Daoy (cell line): ENCODE measurements at places on chromosomes 6 and 20.

GRCh38 chr6:18742406-18742805, 355.3 kb downstream of the RNF144B start:
- DNase-seq, result peak; percentile 5

DNA sequence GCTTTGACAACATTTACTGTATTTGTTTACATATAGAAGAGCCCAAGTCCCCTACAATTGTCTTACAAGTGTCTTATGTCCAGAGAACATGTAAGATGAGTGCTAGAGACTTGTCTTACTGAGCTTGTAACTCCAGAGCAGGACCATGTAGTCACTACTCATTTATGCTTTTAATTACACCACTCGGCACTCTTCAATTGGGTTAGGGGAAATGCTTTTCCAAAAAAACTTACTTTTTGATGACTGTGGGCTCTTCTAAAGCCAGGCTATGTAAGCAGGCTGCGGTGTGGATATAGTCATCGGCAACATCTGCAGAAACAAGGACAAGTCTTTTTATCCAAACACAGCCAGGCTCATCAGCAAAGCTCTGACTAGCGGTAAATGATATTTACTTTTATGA, 18.7 kb downstream of the SNX5 start:
- no peak for DNase-seq

DNA sequence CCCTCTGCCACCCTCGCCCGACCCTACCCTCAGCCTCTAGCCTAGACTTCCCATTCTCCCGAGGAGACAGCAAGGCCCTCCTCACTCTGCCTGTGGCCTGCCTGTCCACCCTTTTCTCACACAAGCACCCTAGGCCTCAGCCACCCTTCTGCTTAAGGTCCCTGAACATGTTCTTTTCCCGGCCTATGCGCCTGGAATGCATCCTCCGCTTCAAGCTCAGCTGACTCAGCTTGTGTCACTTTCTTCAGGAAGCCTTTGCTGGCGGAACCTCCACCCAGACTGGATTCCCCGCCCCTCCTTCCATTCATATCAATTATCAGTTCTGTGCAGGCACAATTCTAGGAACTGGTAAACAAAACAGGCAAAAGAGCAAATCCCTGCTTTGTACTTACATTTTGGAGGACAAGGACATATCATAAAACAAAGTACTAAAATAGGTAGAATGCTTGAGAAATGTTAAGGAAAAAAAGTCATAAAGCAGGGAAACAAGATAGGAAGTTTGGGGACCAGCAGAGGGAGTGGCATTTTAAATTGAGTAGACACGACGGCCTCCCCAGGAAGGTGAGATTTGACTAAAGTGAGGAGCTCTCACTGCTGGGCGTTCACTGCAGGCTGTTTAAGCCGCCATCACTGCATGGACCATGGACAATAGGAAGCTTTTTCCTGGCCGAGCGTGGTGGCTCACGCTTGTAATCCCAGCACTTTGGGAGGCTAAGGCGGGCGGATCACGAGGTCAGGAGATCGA, 17.9 kb upstream of the SNHG17 start:
- peak; percentile 46 for DNase-seq

DNA sequence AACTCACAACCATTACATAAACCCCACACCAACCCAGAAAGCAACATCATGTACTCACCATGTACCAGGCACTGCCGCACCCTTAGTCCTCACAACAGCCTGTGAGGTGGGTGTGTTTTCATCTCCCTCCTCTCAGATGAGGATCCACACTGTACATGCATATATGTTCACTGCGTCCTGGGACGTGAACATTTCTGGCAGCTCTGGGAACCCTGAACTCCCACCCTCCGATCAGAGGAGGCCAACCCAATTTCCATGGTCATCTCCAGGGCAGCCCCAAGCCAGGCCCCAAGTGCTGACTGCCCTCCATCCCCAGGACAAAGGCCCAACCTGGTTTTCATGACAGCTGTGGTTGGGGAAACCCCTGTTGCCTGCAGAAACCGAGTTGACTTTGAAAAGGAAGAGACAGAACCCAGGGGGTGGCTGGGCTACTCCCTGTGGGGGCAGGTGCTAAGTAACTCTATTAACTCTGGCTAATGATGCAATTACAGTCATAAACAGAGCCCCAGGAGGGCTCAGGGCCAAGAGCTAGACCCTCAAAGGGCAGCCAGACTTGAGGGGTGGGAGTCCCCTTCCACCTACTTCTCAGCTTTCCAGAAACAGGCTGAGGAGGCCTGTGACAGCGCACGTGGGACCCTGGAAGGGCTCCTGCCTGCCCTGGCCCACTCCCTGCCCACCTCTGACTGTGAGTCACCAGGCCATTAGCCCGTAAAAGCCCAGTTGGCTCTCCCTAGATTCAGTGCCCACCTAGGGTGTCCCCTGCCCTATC, 2.6 kb downstream of the TFEB start:
- DNase-seq, result peak; percentile 59

- DNase-seq, result no peak
These were observed 7.2 kb downstream of the FAM120B start for GRCh38 chr6:170313716-170314295.

DNA sequence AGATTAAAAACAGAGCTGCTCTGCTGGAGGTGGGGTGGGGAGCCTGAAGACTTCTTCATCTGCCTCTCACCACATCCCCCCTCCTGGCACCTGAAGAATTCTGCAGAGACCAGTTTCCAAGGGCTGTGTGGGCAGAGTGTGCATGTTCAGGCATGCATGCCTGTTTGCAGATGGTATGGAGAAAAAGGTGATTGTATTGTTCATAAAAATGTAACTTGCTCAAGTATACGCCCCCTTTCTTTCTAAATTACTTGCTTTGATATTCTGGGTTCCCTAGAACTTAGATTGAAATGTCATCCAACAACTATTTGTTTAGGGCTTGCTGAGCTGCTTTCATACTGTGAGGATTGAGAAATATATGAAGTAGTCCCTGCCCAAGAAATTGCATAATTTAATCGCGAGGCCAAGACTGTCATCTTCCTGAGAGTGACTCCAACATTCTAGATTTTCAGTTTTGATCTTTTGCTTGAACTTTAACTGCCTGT, 83.6 kb downstream of the LCA5 start:
- no peak for DNase-seq

- no peak for DNase-seq
These were observed 8.1 kb downstream of the TREML4 start for GRCh38 chr6:41236276-41236675.

- DNase-seq, result no peak
These were observed 8.0 kb upstream of the SIRPD start for GRCh38 chr20:1565461-1565860.

DNA sequence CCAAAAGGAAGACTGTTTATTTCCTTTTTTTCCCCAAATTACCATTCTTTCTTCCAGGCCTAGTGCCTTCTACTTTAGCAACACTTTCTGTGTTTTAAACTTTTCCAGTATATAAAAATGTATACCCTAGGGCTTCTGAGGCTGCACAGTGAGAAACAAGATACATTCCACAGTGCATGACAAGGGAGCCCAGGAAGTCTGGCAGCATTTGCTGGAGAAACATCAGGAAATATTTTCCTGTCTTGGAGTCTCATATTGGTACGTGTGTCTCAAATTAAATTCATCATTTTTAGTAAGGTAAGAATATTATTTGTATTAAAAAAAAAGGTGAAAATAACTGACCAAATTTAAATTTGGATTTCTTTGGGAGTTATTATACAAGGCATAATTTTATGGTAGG, 662.6 kb downstream of the RFPL4B start:
- no peak for DNase-seq

- no peak for DNase-seq
These were observed 93.7 kb downstream of the MAP3K4 start for GRCh38 chr6:161085246-161085645.

- DNase-seq, result no peak
These were observed 597.4 kb upstream of the HS3ST5 start for GRCh38 chr6:114940181-114940580.

DNA sequence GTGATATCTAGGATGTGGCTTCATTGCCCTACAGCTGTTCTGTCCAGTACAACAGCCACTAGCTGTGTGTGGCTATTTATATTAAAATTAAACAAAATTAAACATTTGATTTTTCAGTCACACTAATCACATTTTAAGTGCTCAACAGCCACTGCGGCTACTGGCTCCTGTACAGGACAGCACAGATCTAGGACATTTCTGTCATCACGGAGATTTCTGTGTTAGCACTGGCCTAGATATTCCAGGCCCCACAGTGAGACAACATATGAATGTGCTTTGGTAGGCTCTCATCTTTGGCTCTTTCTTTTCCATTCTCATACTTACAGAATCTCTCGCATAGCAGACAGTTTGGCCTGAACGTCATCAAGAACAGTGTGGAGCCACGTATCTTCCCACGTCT, 48.4 kb upstream of the ZBTB24 start:
- no peak for DNase-seq

- DNase-seq, result peak; percentile 80
These were observed 118.3 kb upstream of the ECI2 start for GRCh38 chr6:4253604-4254231.

- DNase-seq, result peak; percentile 80
These were observed 113.9 kb upstream of the PRSS16 start for GRCh38 chr6:27133281-27134227.

GRCh38 chr6:52491203-52492069, 71.3 kb downstream of the EFHC1 start:
- DNase-seq, result no peak

DNA sequence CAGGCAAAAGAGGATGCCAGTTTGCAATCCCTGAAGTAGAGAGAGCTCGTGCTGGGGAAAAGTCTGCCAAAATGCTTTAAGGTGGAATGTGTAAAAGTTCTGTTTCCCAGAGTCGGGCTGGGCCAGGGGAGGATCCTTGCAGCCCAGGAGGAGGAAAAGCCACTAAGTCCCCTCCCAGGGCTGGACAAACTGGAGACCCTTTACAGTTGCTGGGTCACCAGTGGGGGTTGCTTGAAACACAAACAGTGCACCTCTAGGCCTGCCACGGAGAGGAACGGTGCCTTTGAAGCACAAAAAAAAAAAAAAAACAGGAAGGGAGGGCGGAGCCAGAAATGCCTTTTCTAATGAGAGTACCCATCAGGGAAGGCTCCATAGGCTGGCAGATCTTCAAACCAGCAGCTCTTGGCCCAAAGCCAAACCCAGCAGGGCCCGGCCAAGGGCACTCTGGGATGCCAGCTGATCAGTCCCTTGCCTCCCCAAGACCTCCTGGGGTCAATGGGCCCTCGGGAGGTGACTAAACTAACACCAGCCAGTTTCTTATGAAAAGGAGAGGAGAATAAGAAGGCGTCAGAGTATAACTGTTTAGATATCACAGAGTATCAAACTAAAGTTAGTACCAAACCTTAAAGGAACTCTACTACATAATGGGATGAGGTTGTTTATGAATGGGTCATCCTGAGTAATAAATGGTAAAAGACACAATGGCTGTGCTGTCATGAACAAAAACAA, 23.7 kb downstream of the HLA-A start:
- peak; percentile 91 for DNase-seq

DNA sequence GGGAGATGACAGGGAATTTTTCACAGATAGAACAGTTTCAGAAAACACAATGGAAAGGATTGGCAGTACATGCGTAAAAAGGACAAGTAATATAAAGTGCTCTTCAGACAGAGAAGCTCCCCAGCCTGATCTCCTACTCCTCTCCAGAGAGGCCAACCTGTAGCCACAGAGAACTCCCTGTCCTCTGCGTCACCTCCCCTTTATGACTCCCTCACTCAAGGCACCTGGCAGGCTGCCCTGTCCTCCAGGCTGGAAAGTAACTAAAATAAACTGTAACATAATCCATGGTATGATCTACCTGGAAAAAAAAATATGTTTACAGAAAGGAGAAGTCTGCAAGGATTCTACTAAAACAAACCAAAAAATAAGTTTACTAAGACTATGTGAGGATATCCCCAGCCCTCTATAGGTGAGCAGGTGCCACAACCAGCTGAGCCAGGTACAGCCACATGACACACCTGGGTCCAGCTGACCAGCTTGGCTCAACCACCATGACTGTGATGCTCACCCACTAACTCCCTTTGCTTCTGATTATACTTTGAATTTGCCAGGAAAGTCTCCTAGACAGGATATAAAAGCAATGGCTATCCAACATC, 29.2 kb downstream of the MBOAT1 start:
- DNase-seq, result peak; percentile 59

DNA sequence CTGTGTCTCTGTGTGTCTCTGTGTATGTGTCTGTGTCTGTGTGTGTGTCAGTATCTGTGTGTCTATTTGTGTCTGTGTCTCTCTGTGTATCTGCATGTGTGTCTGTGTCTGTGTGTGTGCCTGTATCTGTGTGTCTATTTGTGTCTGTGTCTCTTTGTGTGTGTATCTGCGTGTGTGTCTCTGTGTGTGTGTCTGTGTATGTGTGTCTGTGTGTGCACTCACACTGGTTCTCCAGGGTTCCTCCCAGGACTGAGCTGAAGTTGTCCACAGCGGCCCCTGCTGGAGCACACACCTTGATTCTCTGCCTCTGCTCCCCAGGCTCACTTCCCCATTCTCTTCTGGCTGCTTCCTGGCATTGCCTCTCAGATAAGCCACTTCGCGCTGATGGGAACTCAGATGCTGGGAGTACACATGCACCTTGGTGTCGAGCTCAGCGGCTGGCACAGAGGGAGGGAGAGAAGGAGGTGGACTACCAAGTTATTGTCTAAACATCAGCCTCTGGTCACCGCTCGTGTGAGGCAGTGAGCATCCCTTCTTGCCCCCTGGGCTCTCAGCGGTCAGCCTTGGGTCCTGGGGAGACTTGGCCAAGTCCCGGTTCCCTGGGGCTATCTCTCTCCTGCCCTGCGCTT, 104.9 kb upstream of the NXT1 start:
- peak; percentile 33 for DNase-seq

- DNase-seq, result no peak
These were observed 862.0 kb downstream of the PHF3 start for GRCh38 chr6:64497634-64498033.

GRCh38 chr20:58633161-58634053, 17.7 kb upstream of the STX16 start:
- no peak for DNase-seq

- DNase-seq, result no peak
These were observed 17.7 kb downstream of the LOC128125822 start for GRCh38 chr6:63589952-63590411.

GRCh38 chr6:41984623-41985022, 43.0 kb upstream of the CCND3 start:
- no peak for DNase-seq

- DNase-seq, result no peak
These were observed 102.8 kb upstream of the TFAP2D start for GRCh38 chr6:50610562-50610961.

GRCh38 chr20:48096957-48097890, 311.9 kb upstream of the SULF2 start:
- DNase-seq, result no peak
